ENCODE measurements at places on chromosomes 11 and 22. TPM values are rescaled to one million over a fixed set of nuclear protein-coding genes. Genes with fewer than 3 reads are reported as not detected.

TH gene
- total RNA-seq, result not detected

DNAJB7 gene
- total RNA-seq, result not detected

VSIG10L2 gene
- not detected for total RNA-seq

ACRV1 gene
- total RNA-seq, result not detected

BTBD18 gene
- 0.23 TPM for total RNA-seq

MGAT3 gene
- 2.3 TPM for total RNA-seq

- H3K27ac ChIP-seq, result no peak overlapping the region
- no peak for DNase-seq
- H3K27me3 ChIP-seq, result no peaks in the 10 kb centered on the region
Observed at GRCh38 chr22:49479566-49479965, 348.1 kb downstream of the BRD1 start.

DNA sequence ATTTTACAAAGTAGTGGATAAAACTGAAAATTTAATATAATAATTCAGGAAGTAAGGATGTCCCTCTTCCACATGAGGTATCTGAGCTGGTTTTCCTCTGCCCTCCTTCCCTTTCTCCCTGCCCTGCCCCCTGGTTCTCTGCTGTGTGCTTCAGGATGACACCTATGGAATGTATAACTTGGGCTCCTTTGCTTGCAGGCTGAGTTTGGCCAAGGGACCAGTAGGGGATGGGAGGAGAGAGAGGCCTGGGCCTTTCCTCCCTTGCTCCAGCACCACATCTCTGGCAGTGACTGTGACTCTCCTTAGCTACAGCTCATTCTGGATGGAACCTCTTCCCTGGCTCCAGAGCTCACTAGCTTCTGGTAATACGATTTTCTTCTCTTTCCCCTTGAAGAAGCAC lies 10.1 kb downstream of the IRAG1 start:
- no peak overlapping the region for H3K27ac ChIP-seq
- no peaks in the 10 kb centered on the region for H3K27me3 ChIP-seq
- H3K4me3 ChIP-seq, result no peak overlapping the region
- no peaks in the 10 kb centered on the region for H3K4me1 ChIP-seq
- no peak for DNase-seq

GRCh38 chr22:48605856-48606481 lies 1221.7 kb downstream of the BRD1 start:
- no peaks in the 10 kb centered on the region for H3K4me1 ChIP-seq
- H3K36me3 ChIP-seq, result no peaks in the 10 kb centered on the region
- H3K27me3 ChIP-seq, result no peaks in the 10 kb centered on the region
- no peak overlapping the region for H3K27ac ChIP-seq

DNA sequence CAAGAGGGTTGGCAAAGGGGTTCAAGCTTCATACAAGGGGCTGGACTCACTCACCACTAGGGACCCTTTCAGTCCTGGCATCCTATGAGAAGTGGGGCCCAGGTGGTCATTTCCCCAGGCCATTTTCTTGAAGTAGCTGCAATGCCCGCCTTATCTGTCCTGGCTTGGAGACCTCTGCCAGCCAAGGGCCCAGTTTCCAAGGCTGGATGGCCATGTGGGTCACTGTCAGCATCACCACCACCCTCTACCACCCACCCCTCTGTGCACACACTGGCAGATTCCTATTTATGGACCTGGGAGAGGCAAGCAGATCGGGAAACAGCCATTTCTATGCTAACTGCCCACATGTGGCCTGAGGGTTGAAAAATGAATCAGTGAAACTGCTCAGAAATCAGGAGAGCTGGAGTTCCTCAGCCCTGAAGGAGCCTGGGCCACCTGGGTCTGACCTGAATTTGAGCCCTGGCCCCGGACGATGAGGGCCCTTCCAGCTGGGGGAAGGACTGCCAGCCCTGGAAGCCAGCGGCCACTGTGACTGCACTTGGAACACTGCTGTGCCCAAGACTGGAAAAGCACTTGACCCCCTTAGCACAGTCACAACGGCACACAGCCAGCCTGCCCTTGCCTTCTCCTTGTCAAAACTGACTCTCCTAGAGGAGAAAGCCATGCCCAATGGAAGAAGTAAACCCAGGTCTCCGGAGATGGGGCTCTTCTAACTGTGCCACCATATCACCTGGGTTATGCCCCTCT lies 442.2 kb downstream of the BUD13 start:
- H3K27me3 ChIP-seq, result peaks cover 18% of the 10 kb centered on the region
- H3K27ac ChIP-seq, result no peak overlapping the region
- no peaks in the 10 kb centered on the region for H3K36me3 ChIP-seq
- no peaks in the 10 kb centered on the region for H3K4me1 ChIP-seq

DNA sequence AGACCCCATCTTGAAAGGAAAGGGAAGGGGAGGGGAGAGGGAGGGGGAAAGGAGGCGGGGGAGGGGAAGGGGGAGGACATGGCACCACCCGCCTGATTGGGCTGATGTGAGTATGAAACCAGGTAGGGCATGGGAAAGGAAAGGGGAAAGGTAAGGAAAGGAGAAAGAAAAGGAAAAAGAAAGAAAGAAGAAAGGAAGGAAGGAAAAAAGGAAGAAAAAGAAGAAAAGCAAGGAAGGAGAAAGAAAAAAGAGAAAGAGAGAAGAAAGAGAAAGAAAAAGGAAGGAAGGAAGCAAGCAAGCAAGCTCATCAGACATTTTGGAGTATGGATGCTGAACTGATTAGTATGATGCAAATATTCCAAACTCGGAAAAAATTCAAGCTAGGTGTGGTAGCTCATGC lies 36.0 kb upstream of the TFIP11 start:
- no peak overlapping the region for H3K4me3 ChIP-seq
- no peak overlapping the region for H3K27ac ChIP-seq
- H3K36me3 ChIP-seq, result no peaks in the 10 kb centered on the region
- DNase-seq, result no peak

DNA sequence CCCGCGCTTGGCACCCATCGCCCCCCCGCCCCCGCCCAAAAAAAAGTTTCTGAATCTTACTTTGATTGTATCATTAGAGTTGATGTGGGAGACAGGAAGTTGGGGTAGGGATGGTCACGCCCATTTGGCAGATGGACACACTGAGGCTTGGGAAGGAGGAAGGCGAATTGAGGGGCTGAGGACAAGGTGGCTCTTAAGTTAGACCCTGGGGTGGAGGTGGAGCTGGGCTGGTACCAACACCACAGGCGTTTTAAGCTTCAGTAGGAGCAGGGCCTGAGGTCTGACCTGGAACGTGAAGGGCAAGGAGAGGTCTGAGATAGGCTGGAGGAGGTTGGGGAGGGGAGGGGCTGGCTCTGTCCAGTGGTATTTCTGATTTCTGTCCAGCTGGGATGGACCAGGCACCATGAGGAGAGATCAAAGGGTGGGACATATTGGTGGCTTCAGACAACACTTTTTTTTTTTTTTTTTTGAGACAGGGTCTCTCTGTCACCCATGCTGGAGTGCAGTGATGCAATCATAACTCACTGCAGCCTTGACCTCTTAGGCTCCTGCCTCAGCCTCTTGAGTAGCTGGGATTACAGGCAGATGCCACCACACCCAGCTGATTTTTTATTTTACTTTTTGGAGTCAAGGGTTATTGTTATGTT lies 799 bp upstream of the CDC42BPG start:
- DNase-seq, result no peak
- peaks cover 19% of the 10 kb centered on the region for H3K4me1 ChIP-seq
- H3K4me3 ChIP-seq, result peak overlapping the region; percentile 48
- H3K27me3 ChIP-seq, result no peaks in the 10 kb centered on the region
- peaks cover under 1% of the 10 kb centered on the region for H3K36me3 ChIP-seq
- peak overlapping the region; percentile 76 for H3K27ac ChIP-seq

DNA sequence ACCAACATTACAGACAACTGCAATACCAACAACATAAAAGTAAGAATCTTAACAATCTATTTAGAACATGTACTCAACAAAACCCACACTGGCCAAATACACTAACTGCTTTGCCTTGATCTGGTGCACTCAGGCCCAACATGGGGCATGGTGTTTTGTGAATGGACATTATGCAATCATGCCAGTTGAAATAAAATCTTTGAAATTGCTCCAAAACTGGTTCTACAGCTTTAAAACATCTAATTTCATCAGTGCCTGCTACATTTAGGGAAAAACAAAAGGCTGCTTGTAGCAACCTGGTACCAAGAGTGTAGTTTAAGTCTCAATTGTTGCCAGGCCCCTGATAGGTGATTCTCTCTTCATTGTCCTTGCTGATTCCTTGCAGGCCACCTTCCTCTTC lies 3.3 kb upstream of the CTR9 start:
- no peak for DNase-seq
- H3K27ac ChIP-seq, result no peak overlapping the region
- no peaks in the 10 kb centered on the region for H3K27me3 ChIP-seq

DNA sequence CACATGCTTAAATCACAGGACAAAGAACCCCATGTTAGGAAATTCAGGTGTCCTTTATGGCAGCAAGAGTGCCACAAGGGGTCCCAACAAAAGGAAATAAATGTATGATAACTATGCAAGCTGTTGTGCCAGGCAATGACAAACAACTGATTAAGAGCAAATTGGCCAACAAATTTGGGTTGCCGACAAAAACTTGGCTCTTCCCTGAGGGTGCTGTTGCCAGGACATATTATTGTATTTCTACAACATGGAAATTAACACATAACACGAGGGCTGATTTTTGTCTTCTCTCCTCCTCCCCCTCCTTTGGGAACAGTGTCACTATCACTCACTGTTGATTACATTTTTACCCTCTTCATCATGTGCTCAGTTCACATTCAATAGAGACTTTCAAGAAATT lies 56.0 kb downstream of the LRRC4C start:
- no peaks in the 10 kb centered on the region for H3K27me3 ChIP-seq
- H3K4me3 ChIP-seq, result no peak overlapping the region
- no peak overlapping the region for H3K27ac ChIP-seq
- DNase-seq, result no peak
- H3K4me1 ChIP-seq, result no peaks in the 10 kb centered on the region

- H3K36me3 ChIP-seq, result no peaks in the 10 kb centered on the region
- H3K27ac ChIP-seq, result no peak overlapping the region
- no peak for DNase-seq
- no peak overlapping the region for H3K4me3 ChIP-seq
- no peaks in the 10 kb centered on the region for H3K4me1 ChIP-seq
Observed at GRCh38 chr11:87473174-87473573, 435.4 kb downstream of the TMEM135 start.

- H3K36me3 ChIP-seq, result no peaks in the 10 kb centered on the region
- H3K27me3 ChIP-seq, result no peaks in the 10 kb centered on the region
- no peak overlapping the region for H3K27ac ChIP-seq
- no peaks in the 10 kb centered on the region for H3K4me1 ChIP-seq
- no peak for DNase-seq
- no peak overlapping the region for H3K4me3 ChIP-seq
Observed at GRCh38 chr11:8288824-8289491, 25.3 kb upstream of the LMO1 start.

DNA sequence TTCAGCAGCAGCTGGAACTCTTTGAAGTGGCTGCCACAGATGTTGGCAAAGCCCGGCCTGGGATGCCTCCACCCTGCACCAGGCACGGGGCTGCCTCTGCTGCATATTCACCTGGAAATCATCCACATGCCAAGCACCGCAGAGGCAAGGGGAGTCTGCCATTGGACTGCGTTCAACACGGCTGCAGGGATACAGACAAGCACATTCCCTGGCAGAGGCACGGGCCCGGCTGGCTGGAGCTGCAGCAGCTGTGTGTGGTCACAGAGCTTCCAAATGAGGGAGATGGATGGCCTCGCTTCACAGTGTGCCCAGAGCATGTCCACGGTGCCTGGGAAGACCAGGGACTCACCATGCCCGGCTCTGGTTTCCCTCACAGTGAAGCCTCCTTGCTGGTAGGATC lies 1378.9 kb downstream of the TBC1D22A start:
- no peak overlapping the region for H3K27ac ChIP-seq
- no peak for DNase-seq
- no peaks in the 10 kb centered on the region for H3K36me3 ChIP-seq
- no peak overlapping the region for H3K4me3 ChIP-seq
- H3K27me3 ChIP-seq, result no peaks in the 10 kb centered on the region

GRCh38 chr11:67499808-67500483 lies 5.2 kb downstream of the PITPNM1 start:
- H3K27ac ChIP-seq, result no peak overlapping the region
- H3K4me1 ChIP-seq, result peaks cover 34% of the 10 kb centered on the region

DNA sequence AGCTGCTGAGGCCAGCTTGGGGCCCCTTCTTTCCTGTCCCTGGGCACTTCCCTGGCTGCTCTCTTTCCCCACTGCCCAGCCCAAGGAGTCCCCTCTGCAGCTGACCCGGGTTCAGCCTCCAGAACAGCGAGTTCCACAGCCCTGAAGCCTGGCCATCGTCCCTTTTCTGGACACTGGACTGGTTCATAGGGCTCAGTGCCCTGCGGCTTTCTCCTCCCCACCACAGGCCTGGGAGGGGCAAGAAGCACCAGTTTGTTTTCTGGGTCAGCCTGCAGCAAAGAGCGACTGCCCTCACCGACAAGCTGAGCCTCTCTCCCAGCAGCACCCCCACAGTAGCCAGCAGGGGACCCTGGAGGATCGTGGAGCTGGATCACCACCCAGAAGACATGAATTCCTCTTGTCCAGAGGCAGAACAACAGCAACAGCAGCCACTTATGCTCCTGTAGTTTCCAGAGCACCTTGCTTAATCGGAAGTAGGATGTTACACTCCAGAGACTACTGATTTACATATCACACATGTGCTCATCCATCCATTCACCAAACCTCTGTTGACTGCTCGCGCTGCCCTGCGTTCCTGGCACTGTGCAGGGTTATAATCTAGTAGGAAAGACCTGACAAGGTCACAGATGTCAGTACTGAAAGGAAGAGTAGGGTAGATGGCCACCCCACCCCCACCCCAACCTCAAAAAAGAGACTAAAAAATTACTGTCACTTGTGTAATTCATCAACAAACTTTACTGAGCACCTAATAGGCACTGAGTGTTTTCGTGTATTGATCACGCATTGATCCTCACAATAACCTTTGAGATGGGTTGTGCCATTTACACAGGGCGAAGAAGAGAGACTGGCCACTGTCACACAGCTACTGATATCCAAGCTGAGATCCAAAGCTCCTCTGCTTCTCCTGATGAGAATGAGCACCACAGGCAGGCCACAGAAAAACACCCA lies 13.0 kb upstream of the CXCR5 start:
- H3K27ac ChIP-seq, result peak overlapping the region; percentile 100
- H3K4me3 ChIP-seq, result peak overlapping the region; percentile 35
- DNase-seq, result peak; percentile 14
- peaks cover 29% of the 10 kb centered on the region for H3K4me1 ChIP-seq

- no peak overlapping the region for H3K27ac ChIP-seq
- H3K4me3 ChIP-seq, result no peak overlapping the region
- no peaks in the 10 kb centered on the region for H3K36me3 ChIP-seq
Observed at GRCh38 chr22:16965083-16965482, 42.9 kb downstream of the GAB4 start.

DNA sequence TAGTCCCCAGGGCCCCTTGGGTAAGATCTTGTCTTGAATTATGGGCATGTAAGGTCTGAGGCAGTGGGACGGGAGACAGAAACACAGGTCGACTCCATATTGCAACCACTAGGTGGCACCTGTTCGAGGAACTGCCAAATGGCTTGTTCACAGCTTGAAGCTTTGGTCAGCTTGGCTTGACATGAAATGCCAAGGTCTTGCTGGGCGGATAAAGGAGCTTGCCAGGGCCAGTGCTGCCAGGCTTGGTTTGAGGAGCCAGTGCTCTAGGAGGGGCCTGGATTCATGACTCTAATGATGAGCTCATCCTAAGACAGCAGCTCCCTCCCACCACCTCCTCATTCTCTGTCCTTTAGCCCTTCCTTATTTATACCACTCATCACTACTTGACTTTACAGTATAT lies 11.9 kb upstream of the NRIP3 start:
- H3K27ac ChIP-seq, result no peak overlapping the region
- no peaks in the 10 kb centered on the region for H3K36me3 ChIP-seq
- no peak overlapping the region for H3K4me3 ChIP-seq
- peak; percentile 45 for DNase-seq
